ENCODE measurements at places on chromosomes 6 and 20. TPM values are rescaled to one million over a fixed set of nuclear protein-coding genes. Genes with fewer than 3 reads are reported as not detected.

The FAXC gene
- total RNA-seq, result 1.1 TPM

The APOM gene
- total RNA-seq, result 2.2 TPM

The C2 gene
- 19.1 TPM for total RNA-seq

The CAPN11 gene
- not detected for total RNA-seq

The CFAP206 gene
- total RNA-seq, result 1.2 TPM

The TTK gene
- 21.8 TPM for total RNA-seq

The PLCB1 gene
- 15.4 TPM for total RNA-seq

The DNMT3B gene
- total RNA-seq, result 2.0 TPM

The NFATC2 gene
- total RNA-seq, result 1.1 TPM

The BIRC7 gene
- not detected for total RNA-seq

The VNN1 gene
- total RNA-seq, result 0.32 TPM

The VSTM2L gene
- 1.4 TPM for total RNA-seq

The PACSIN1 gene
- total RNA-seq, result not detected

The SLC24A3 gene
- total RNA-seq, result 2.3 TPM

The FAM162B gene
- not detected for total RNA-seq

The GLP1R gene
- total RNA-seq, result not detected

The ARMC12 gene
- 0.39 TPM for total RNA-seq

The SNAI1 gene
- total RNA-seq, result 4.6 TPM

The EPPIN gene
- not detected for total RNA-seq

The TFAP2D gene
- total RNA-seq, result not detected

The NKX2-4 gene
- total RNA-seq, result not detected

The FNDC11 gene
- 0.26 TPM for total RNA-seq

The PAX1 gene
- total RNA-seq, result not detected

The TUBB2A gene
- total RNA-seq, result 118 TPM

The ECT2L gene
- 0.11 TPM for total RNA-seq

The FYN gene
- 279 TPM for total RNA-seq

The UBR2 gene
- 43.7 TPM for total RNA-seq

The GSTA3 gene
- total RNA-seq, result not detected

The SEL1L2 gene
- not detected for total RNA-seq

The KIF25 gene
- total RNA-seq, result not detected

The KCNS1 gene
- not detected for total RNA-seq

The GCNT2 gene
- 2.6 TPM for total RNA-seq

The GABRR1 gene
- total RNA-seq, result not detected

The PLEKHG1 gene
- total RNA-seq, result 0.91 TPM

The LRRC1 gene
- total RNA-seq, result 8.1 TPM

The CST7 gene
- total RNA-seq, result not detected

The SLC17A1 gene
- total RNA-seq, result not detected

The BPI gene
- total RNA-seq, result not detected

The SIRPB1 gene
- not detected for total RNA-seq

The COX4I2 gene
- total RNA-seq, result not detected

The PHIP gene
- 30.4 TPM for total RNA-seq

The LY86 gene
- total RNA-seq, result not detected

The TNFRSF21 gene
- 0.26 TPM for total RNA-seq

The CFB gene
- 34.6 TPM for total RNA-seq

The FAM229B gene
- 18.8 TPM for total RNA-seq

Data from articular chondrocyte of knee joint (primary cell).